CD4-positive, alpha-beta T cell (primary cell): ENCODE measurements at places on chromosomes 2 and 18. TPM values are rescaled to one million over a fixed set of nuclear protein-coding genes. Genes with fewer than 3 reads are reported as not detected.

Gene NPHP1
- 0.98 TPM for total RNA-seq

Gene CFC1
- not detected for total RNA-seq

Gene RAX
- not detected for total RNA-seq

Gene HOXD12
- total RNA-seq = not detected

Gene OXER1
- not detected for total RNA-seq

Gene SLC9A4
- total RNA-seq = not detected

Gene GPR39
- total RNA-seq = not detected

Gene WDFY1
- 41.1 TPM for total RNA-seq

Gene CD8A
- 2.1 TPM for total RNA-seq

Gene AQP4
- total RNA-seq = not detected

Gene BUB1
- 3.5 TPM for total RNA-seq

Gene WDR75
- total RNA-seq = 38.1 TPM

Gene TEKT4
- total RNA-seq = not detected

GRCh38 chr2:53786352-53786704 is 425 bp downstream of the ASB3 start:
- DNase-seq = peak; percentile 38

DNA sequence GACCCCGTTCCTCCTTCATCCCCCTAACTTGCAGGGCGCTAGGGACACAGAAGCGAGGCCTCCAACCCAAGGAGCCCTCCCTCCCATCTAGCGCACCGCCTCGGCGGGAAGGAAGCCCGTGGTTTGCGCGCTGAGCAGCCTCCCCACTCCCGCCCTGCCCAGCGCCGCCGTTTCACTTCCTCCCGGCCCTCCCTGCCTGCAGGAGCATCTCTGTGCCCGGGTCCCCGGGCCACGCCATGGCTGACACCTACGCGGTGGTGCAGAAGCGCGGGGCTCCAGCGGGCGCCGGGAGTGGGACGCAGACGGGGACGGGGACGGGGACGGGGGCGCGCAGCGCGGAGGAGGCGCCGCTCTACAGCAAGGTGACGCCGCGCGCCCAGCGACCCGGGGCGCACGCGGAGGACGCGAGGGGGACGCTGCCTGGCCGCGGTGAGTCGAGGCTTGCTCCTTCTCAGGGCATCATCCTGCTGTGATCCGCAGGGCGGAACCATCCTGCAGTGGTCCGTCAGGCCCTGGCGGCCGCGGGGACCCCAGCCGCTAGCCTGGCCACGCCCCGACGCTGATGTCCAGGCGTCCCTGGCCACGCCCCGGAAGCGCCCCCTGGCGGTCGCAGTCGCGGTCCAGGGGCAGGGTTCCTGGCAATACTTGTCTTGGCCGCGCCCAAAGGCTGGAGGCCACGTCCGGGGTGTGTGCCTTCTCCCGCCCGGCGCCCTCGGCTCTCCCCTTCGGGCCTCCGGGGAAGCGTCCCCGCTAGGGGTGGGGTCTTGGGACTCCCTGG is 16.4 kb downstream of the PTPN18 start:
- peak; percentile 67 for DNase-seq

GRCh38 chr2:207479198-207479785 is 50.5 kb upstream of the CREB1 start:
- DNase-seq = no peak

- DNase-seq = no peak
Observed at GRCh38 chr2:195542067-195542466, 115.0 kb upstream of the SLC39A10 start.

DNA sequence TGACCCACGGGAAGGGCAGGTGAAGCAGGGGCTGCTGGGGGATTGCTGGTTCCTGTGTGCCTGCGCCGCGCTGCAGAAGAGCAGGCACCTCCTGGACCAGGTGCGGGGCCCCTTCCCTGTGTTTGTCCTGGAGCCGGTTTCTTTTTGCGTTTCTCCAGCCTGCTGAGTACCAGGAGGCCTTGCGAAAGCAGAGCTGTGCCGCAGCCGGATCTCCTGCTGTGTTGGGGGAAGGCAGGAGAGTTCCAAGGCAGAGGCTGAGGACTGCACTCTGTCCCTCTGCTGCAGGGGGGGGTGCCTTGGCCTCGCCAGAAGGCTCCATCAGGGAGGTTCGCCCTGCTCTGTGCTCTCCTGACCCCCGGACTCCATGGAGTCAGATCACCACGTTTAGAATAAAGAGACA is 2.8 kb downstream of the CAPN10 start:
- no peak for DNase-seq

DNA sequence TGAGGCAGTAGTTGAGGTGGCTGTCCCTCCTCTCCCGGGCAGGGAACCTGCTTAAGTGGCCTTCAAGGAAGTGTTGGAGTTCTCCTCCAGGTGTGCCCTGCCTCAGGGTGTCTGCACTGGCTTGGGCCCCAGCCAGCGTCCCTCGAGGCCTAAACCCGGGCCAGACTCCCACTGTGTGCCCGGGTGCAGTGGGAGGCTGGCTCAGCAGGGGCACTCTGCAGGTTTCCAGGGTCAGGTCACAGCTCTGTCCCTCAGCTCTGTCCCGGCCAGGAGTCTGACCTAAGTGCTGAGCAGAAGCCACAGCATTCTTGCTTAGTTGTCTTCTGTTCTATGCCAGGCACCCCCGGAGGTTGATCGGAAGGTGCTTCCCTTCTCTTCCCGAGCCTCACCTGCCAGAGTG is 69.0 kb upstream of the OTOS start:
- no peak for DNase-seq

DNA sequence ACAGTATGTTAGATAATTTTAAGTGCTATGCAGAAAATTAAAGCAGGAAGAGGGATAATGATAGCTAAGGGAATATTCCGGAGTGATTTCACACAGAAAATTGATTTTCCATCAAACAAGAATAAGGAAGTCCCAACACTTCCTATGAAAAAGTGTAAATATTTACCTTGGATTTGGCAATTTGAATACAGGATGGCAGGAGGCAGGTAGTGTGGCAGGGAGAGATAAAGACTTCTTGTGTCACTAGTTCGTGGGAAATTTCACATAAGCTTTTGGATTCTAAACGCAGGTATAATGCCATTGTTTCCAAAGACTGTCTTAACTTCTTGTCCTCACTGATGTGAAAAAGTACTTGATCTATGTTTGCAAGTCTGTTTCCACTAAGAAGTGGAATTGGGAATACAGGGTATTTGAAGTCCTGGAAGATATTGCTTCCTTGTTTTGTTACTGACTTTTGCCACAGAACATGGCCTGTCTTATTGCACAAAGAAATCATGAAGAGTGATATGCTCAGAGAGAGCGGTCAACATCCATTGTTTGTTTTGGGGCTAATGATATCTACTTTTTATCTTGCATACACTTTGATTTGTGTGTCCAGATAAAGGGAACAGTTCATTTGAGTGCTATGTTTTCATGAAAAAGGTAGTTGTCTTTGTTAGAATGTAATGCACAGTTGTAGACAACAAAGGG is 1216.1 kb upstream of the FAM98A start:
- no peak for DNase-seq

GRCh38 chr2:62147610-62148301 is 48.2 kb upstream of the B3GNT2 start:
- DNase-seq = peak; percentile 30

DNA sequence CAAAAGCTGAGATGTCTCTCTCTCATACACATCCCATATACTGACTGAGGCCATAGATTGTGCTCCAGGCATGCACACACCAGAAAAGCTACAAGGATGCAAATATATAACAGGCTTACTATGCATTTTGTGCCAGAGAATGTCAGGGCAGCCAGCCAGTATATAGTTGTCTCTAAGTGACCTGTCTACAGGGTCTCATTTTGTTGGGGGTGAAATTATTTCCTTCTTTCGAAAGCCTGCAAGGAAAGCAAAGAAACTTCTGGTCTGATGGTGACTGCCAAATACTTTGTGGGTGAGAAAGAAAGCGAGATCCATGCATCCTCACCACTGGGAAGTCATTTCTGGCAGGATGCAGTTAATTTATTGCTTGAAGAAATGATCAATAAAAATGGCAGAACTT is 70.2 kb downstream of the CDCA7 start:
- no peak for DNase-seq

GRCh38 chr2:23901966-23902846 is 24.7 kb downstream of the ATAD2B start:
- peak; percentile 20 for DNase-seq

- DNase-seq = no peak
Observed at GRCh38 chr2:174635776-174636404, 38.3 kb upstream of the WIPF1 start.

- DNase-seq = peak; percentile 85
Observed at GRCh38 chr2:170409164-170409535, 231.2 kb downstream of the MYO3B start.

DNA sequence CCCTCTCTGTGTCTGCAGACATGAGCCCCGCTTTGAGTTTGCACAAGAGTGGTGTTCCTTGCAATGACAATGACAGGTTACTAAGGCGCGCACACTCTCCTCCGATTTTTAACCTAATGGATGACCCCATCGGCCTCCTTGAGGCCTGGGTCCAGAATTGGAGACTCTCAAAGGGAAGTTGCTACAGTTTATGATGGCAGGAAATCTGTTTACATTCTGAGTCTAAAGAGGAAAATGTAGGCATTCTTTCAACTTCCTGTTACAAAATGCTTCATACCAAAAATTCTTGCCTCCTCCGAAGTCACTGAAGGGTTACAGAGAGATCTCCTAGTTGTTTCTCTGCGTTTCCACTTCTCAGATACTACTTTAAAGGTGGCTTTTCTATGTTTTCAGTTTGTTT is 225.3 kb upstream of the AGAP1 start:
- no peak for DNase-seq

GRCh38 chr18:37742436-37742835 is 176.8 kb upstream of the CELF4 start:
- no peak for DNase-seq

DNA sequence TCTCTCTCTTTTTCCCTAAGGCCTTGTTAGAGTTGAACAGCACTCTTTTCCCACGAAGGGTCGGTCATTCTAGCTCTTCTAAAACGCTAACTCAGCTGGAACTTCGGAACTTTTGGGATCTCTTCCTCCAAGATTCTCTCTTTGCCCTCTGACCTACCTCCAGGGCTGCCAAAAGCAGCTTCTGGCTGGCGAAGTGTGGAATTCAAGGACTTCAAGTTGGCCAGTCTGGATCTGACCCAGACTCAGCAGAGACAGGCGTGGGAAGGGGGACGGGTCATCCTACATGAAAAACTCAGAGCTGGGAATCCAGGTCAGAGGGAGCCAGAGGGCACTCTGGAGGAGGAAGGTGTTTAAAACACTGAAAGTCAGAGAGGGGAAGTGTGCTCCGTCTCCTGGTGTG is 305.5 kb upstream of the HDAC4 start:
- no peak for DNase-seq

GRCh38 chr2:207155516-207156444 is 10.0 kb downstream of the KLF7 start:
- peak; percentile 35 for DNase-seq

DNA sequence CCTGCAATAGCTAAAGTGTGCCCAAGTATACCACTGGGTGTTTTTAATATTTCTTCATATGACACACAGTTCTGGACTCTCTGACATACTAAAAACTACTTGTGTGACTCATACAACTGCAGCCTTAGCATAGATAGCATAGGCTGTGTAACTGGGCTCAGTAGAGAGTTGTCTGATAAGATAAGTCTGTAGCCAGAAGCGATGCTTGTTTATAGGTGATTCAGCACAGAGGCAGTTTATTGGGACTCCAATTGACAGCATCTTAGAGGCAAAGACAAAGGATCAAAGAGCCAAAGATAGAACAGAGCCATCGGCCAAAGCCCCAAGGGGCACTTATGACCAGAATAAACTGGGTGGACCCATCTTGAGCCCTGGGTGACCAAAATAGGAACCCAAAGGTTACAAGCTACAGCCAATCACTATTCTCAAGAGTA is 42.3 kb downstream of the AAK1 start:
- DNase-seq = no peak

GRCh38 chr2:172460780-172461201 is 33.4 kb downstream of the ITGA6 start:
- DNase-seq = no peak

- peak; percentile 52 for DNase-seq
Observed at GRCh38 chr18:69885841-69886531, 61.7 kb downstream of the CD226 start.

- no peak for DNase-seq
Observed at GRCh38 chr18:77337604-77338003, 88.0 kb downstream of the GALR1 start.

DNA sequence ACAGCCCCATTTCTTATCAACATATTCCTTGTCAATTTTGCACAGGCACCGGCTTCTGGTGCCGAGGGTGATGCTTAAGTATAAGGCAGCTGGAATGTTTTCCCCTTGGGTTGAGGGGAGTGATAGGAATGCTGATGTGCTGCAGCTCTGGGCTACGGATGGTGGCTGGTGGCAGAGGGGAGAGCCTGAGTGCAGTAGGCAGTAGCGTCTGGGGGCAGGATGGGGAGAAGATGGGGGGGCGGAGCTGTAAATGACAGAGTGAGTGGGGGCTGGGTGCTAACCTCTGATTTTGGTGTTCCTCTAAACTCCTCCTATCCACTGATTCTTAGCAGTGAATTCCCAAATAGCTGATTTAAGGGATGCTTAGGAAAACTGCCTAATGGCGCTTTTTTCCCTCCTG is 20.7 kb downstream of the TMEM178A start:
- no peak for DNase-seq

DNA sequence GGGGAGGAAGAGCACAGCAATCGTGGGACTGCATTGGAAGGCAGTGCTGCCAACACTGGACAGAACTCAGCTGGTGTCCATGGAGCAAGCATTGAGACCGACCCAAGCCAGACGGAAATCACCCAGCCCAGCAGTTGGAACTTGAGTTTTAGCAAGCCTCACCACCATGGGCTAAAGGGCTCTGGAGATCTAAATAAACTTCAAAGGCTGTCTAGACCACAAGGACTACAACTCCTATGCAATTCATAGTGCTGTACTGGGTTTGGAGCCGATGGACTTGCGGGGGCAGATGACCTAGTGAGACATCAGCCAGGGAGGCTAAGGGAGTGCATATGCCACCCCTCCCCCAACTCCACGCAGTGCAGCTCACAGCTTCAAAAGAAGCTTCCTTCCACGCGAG is 243.6 kb upstream of the SLC39A10 start:
- DNase-seq = no peak

DNA sequence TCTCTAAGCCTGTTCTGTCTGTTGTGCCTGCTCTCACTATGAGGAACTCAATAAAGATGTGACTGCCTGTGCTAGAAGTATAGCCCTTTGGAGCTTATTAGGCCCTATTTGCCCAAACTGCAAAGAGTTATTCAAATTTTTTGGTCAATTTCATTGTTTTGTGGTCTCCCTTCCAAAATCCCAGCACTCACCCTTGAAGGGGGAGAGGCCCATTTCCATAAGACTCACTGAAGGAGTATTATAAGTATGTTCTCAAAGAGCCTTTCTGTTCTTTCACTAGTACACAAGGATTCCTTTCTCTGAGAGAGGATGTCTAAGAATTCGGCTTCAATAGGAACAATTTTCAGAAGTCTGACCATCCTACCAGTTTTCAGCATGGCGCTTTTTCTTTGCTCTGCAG is 641.9 kb upstream of the REG3G start:
- no peak for DNase-seq

- DNase-seq = no peak
Observed at GRCh38 chr2:219350215-219350614, 17.7 kb upstream of the RESP18 start.

- DNase-seq = no peak
Observed at GRCh38 chr18:22813648-22814328, 119.3 kb upstream of the RBBP8 start.

- DNase-seq = no peak
Observed at GRCh38 chr18:75250471-75250821, 39.8 kb downstream of the TSHZ1 start.

- DNase-seq = no peak
Observed at GRCh38 chr2:223247136-223247535, 195.1 kb downstream of the KCNE4 start.

- DNase-seq = no peak
Observed at GRCh38 chr2:127568128-127568527, 32.6 kb downstream of the MYO7B start.

GRCh38 chr2:190657474-190658255 is 8.8 kb downstream of the NAB1 start:
- no peak for DNase-seq
